ENCODE measurements at places on chromosomes 13 and 19. TPM values are rescaled to one million over a fixed set of nuclear protein-coding genes. Genes with fewer than 3 reads are reported as not detected.

GRCh38 chr13:90055121-90055520 is 1292.4 kb upstream of the MIR17HG start:
- DNase-seq = no peak

DNA sequence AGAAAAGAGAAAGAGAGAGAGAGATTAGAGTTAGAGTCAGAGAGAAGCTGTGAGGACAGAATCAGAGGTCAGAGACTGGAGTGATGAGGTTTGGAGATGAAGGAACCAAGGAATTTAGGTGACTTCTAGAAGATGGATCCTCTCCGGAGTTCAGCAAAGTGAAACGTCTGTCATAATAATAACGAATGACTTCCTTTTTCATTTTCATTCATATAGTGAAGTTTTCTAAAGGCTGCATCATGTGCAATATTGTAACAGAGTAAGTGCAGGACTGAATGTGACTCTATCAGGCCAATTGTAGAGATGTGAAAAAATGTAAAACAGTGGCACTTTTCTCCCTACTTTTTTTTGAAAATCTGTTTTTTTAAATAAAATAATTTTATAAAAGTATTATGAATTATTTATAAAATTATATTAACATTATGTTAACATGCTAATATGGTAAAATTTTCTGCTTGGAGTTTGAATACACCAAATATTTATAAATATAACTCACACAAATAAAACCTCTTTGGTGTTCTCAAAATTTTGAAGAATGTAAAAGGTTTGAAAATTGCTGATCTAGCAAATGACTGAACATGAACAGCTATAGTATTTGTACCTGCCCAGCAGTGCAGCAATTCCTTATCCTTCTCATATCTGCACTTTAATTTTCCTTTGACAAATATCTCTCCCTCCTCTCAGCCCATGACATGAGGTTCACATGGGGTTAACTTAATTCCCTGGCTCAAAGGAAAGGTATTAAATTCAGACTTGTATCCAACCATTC is 4.2 kb upstream of the TNFSF11 start:
- DNase-seq = no peak

DNA sequence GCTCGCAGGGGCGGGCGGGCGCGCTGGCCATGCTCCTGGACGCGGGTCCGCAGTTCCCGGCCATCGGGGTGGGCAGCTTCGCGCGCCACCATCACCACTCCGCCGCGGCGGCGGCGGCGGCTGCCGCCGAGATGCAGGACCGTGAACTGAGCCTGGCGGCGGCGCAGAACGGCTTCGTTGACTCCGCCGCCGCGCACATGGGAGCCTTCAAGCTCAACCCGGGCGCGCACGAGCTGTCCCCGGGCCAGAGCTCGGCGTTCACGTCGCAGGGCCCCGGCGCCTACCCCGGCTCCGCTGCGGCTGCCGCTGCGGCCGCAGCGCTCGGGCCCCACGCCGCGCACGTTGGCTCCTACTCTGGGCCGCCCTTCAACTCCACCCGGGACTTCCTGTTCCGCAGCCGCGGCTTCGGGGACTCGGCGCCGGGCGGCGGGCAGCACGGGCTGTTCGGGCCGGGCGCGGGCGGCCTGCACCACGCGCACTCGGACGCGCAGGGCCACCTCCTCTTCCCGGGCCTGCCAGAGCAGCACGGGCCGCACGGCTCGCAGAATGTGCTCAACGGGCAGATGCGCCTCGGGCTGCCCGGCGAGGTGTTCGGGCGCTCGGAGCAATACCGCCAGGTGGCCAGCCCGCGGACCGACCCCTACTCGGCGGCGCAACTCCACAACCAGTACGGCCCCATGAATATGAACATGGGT is 599 bp downstream of the ZIC2 start:
- no peak for DNase-seq

- DNase-seq = no peak
Observed at GRCh38 chr19:38841787-38842438, 7.9 kb downstream of the HNRNPL start.

GRCh38 chr19:35928507-35928906 is 7.7 kb upstream of the LRFN3 start:
- DNase-seq = no peak

DNA sequence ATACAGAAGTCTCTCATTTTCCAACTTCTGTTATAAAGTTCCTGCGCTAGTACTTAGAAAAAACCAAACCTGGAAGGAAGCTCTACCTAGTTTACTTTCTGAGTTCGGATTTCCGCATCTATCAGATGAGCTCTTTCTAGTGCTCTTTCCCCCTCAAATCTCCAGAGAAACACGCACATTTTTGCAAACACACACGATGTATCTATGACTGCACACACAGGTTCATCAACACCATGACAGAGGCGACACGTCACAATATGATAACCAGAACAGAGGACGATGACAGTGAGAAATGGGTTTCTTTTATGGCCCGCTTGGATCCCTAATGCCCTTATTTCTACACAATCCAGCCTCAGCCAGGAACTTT is 629 bp upstream of the LRRC63 start:
- no peak for DNase-seq

Gene CCL25
- total RNA-seq = not detected

- DNase-seq = no peak
Observed at GRCh38 chr19:45094137-45094536, 1.2 kb downstream of the PPP1R37 start.

Gene VSTM2B
- total RNA-seq = 2.6 TPM
